Activated CD8-positive, alpha-beta memory T cell treated with anti-CD3 and anti-CD28 coated beads for 4 hours (primary cell): ENCODE measurements at places on chromosomes 6 and 20.

DNA sequence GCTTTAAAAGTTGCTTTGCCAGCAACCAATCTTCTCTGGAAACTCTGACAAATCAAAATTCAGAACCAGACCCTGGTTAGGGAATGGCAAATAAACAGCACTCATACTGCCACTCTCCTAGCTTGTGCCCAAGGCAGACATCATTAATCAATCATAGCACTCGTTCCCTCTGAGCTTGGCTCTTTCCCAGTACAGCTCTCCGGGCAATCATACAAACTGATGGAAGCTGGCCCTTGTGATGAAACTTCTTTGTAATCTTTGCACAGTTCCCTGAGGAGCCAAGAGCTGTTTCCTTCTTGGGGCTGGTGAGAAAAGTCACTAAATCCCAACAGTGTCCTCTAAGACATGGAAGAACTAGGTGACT is 34.7 kb downstream of the KIAA1755 start:
- no peak for DNase-seq

- DNase-seq: no peak
Measured at GRCh38 chr20:43220612-43221011, 30.9 kb upstream of the PTPRT start.

GRCh38 chr20:44394452-44394701 is 38.9 kb downstream of the HNF4A start:
- no peak for DNase-seq

- DNase-seq: no peak
Measured at GRCh38 chr6:43706788-43707187, 19.2 kb upstream of the MRPS18A start.

GRCh38 chr6:128512296-128512695 is 8.1 kb downstream of the PTPRK start:
- DNase-seq: no peak

DNA sequence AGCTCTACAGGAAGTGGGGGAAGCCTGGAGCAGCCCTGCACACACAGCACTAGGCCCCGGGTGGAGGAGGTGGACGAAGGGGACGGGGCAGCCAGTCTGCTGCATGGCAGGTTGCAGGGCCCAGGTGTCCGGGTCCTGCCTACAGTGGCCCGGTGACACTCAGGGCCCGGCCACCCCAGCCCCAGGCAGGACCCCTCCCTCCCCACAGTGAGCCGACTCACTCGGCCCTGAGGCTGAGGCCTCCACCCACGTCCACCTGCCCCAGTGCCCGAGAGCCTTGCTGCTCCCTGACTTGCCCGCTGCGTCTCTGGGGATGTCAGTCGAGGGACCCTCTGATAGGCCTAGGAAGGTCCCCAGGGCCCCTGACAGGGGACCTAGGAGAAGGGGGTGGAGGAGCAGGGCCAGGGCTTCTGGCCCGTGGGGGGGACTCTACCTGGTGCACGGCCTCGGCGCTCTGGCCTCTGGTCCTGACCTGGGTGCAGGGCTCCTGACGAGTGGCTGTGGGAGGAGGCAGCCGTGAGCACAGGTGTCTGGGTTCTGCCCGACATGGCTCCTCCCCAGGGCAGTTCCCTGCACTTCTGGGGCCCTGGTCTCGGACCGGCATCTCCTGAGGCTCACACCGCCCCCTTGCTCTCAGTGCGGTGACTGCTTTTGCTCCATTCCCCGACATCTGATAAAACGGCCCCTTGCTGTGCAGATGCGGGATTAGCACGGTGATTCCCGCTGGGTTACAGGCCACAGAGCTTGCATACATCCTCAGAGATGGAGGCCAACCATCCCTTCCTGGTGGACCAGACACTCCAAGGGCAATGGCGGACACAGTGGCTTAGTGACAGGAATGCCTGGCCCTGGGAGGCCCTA is 20.1 kb downstream of the FRMD1 start:
- DNase-seq: no peak

DNA sequence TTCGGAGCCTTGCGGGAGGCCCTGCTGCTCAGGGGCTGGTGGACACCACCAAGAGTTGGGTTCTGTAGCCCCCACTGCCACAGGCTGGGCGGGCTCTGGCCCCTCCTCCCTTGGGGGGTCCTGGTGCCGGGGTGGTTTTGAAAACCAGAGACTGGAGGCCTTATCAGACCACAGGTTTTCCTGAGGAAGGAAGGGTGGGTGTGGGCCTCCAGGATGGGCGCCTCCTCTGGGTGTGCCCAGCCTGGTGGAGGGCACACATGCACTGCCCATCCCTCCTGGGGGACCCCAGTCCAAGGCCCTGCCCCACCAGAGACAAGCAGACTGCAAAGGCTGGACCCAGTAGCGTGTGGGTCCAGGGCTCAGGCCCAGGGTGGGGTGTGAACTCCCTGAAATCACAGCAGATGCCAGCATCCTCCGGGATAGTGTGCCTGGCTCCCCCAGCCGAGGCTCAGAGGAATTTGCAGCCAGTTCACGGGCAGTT is 13.5 kb upstream of the ZBTB46 start:
- DNase-seq: no peak

GRCh38 chr6:33631971-33632557 is 10.9 kb downstream of the ITPR3 start:
- DNase-seq: no peak
